Activated CD4-positive, alpha-beta memory T cell treated with anti-CD3 and anti-CD28 coated beads, Interleukin-2, amount 10 ng/mL, durations not matched to agents 7 days and 5 days (primary cell): ENCODE measurements at places on chromosomes 7 and 10. TPM values are rescaled to one million over a fixed set of nuclear protein-coding genes. Genes with fewer than 3 reads are reported as not detected.
A peak's percentile ranks its signal among the peaks of the same experiment; 100 is the strongest.

DNA sequence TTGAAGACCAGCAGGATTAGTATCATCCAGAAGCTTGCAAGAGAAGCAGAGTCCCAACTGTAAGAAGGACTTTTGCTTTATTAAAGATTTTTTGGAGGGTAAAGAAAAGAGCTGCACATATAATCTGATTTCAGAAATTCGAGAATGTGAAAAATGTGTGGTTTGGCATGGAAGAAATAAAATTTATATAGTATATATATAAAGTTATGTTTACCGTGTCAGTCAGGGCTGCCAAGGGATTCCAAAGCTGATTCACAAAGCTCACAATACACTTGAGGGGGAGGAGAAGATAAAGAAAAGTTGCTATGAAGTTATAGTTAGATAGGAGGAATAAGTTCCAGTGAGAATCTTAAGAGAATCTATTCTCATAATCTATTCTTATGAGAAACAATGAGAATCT lies 231.8 kb upstream of the CACNA2D1 start:
- H3K27ac ChIP-seq = no peak overlapping the region
- H3K27me3 ChIP-seq = no peaks in the 10 kb centered on the region
- H3K36me3 ChIP-seq = no peaks in the 10 kb centered on the region
- DNase-seq = no peak

DNA sequence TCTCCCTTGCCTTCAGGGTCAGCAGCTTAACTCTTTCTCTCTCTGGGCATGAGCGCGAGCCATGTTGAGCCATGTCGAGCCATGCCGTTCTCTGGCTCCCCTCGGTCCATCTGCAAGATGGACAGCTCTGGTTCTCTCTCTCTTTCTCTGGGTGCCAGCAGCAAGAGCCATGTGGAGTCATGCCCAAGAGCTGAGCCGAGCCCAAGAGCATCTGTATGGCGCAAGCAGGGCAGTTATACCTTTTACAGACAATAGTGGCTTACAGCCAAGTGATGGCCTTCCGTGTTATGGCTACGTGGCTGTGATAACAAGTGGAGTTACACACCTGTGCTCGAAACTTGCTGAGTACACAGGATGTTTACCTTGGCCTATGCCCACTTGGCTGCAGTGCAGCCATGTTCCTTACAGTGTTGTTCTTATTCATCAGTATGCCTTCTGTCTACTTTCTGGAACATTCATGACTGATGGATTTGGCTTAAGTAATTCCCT lies 327.7 kb downstream of the GLRX3 start:
- no peak overlapping the region for H3K4me3 ChIP-seq
- peak; percentile 8 for DNase-seq
- H3K4me1 ChIP-seq = no peaks in the 10 kb centered on the region
- H3K36me3 ChIP-seq = no peaks in the 10 kb centered on the region
- H3K27me3 ChIP-seq = no peaks in the 10 kb centered on the region
- H3K27ac ChIP-seq = no peak overlapping the region

- DNase-seq = peak; percentile 23
- H3K27me3 ChIP-seq = peaks cover 52% of the 10 kb centered on the region
- H3K4me1 ChIP-seq = peaks cover 14% of the 10 kb centered on the region
- peak overlapping the region; percentile 59 for H3K4me3 ChIP-seq
- no peaks in the 10 kb centered on the region for H3K36me3 ChIP-seq
Measured at GRCh38 chr7:26398427-26398755, 106.7 kb downstream of the SNX10 start.

Gene PILRA
- total RNA-seq = 1.5 TPM

GRCh38 chr10:3264161-3264761 lies 91.7 kb upstream of the PITRM1 start:
- no peaks in the 10 kb centered on the region for H3K36me3 ChIP-seq
- peaks cover 25% of the 10 kb centered on the region for H3K27me3 ChIP-seq
- H3K4me3 ChIP-seq = no peak overlapping the region
- no peak for DNase-seq
- H3K27ac ChIP-seq = no peak overlapping the region

- no peaks in the 10 kb centered on the region for H3K27me3 ChIP-seq
- no peak overlapping the region for H3K27ac ChIP-seq
- H3K4me3 ChIP-seq = no peak overlapping the region
- H3K36me3 ChIP-seq = no peaks in the 10 kb centered on the region
Measured at GRCh38 chr7:66189695-66190503, 15.2 kb upstream of the TPST1 start.

- no peaks in the 10 kb centered on the region for H3K36me3 ChIP-seq
- no peak overlapping the region for H3K27ac ChIP-seq
- no peak overlapping the region for H3K4me3 ChIP-seq
- H3K4me1 ChIP-seq = no peaks in the 10 kb centered on the region
- no peaks in the 10 kb centered on the region for H3K27me3 ChIP-seq
Measured at GRCh38 chr7:140564643-140565042, 76.0 kb downstream of the DENND2A start.

Gene TMEM270
- not detected for total RNA-seq

Gene AKR1C8
- 1.5 TPM for total RNA-seq

DNA sequence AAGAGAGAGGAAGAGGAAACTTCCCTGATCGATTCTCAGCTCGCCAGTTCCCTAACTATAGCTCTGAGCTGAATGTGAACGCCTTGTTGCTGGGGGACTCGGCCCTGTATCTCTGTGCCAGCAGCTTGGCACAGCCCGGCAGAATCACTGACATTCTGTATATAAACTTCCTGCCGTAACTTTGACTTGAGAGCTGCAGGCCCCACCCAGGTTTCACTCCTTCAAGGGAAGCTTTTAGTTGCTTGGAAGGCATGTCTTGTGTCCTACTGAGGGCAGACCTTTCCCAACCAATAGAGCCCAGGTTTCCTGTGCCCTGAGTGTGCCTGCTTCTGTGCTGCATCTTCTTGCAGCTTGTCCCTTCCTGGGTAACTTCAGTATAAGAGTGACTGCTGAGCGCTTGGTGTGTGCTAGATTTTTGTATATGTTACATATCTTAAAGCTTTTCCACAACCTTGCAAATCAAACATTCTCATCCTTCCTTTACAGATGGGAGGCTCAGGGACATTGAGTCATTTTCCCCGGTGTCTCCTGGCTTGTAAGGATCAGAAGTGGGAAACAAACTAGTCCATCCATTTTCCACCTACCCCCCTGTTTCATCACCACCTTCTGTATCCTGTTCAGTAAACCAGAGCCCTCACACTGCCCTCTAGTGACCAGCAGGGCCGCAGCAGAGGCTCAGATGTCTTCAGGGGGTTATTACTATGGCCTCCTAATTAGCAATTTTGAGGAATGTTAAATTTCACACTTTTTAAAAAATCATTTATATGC lies 225.2 kb upstream of the PRSS58 start:
- H3K27me3 ChIP-seq = no peaks in the 10 kb centered on the region
- DNase-seq = peak; percentile 71
- H3K4me3 ChIP-seq = peak overlapping the region; percentile 34
- no peaks in the 10 kb centered on the region for H3K36me3 ChIP-seq
- peak overlapping the region; percentile 87 for H3K27ac ChIP-seq

DNA sequence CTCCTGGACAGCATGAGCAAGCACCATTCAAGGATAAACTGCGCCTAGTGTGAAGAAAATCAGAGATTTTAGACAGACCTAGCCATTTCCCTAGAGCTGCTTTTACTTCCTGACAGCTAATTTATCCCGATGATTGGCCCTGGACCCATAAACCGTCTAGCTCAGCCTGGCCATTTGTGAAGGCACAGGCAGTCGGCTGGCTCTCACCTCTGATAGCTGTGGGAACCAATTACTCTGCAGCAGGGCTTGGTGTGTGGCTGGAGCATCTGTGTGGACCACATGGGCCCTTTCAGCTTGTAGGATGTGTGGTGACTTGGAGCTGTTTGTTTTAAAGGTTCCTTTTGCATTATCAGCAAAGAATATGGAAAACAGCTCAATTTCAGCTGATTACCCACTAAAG lies 111.1 kb upstream of the NPY start:
- H3K27me3 ChIP-seq = peaks cover 2% of the 10 kb centered on the region
- DNase-seq = no peak
- H3K4me3 ChIP-seq = no peak overlapping the region
- H3K27ac ChIP-seq = no peak overlapping the region
- H3K36me3 ChIP-seq = no peaks in the 10 kb centered on the region

Gene FRA10AC1
- 11.7 TPM for total RNA-seq

- H3K36me3 ChIP-seq = no peaks in the 10 kb centered on the region
- no peaks in the 10 kb centered on the region for H3K4me1 ChIP-seq
- H3K27ac ChIP-seq = no peak overlapping the region
Measured at GRCh38 chr10:98861962-98862361, 373.7 kb downstream of the HPSE2 start.

Gene PNLIPRP1
- not detected for total RNA-seq

Gene MSMB
- total RNA-seq = not detected

GRCh38 chr7:16810112-16810511 lies 5.3 kb upstream of the AGR2 start:
- peaks cover 35% of the 10 kb centered on the region for H3K27me3 ChIP-seq
- no peak overlapping the region for H3K27ac ChIP-seq
- no peaks in the 10 kb centered on the region for H3K36me3 ChIP-seq

- peak overlapping the region; percentile 68 for H3K4me3 ChIP-seq
- H3K36me3 ChIP-seq = peaks cover 5% of the 10 kb centered on the region
- H3K27me3 ChIP-seq = no peaks in the 10 kb centered on the region
- peak overlapping the region; percentile 82 for H3K27ac ChIP-seq
- H3K4me1 ChIP-seq = peaks cover 36% of the 10 kb centered on the region
Measured at GRCh38 chr10:79137826-79138225, 69.1 kb downstream of the ZMIZ1 start.

- DNase-seq = no peak
- H3K4me1 ChIP-seq = no peaks in the 10 kb centered on the region
- H3K4me3 ChIP-seq = no peak overlapping the region
- no peaks in the 10 kb centered on the region for H3K27me3 ChIP-seq
- H3K27ac ChIP-seq = no peak overlapping the region
- H3K36me3 ChIP-seq = no peaks in the 10 kb centered on the region
Measured at GRCh38 chr10:34941471-34942357, 126.6 kb upstream of the PARD3 start.

Gene C7orf57
- 0.33 TPM for total RNA-seq

- no peaks in the 10 kb centered on the region for H3K36me3 ChIP-seq
- H3K27me3 ChIP-seq = no peaks in the 10 kb centered on the region
- H3K4me3 ChIP-seq = no peak overlapping the region
- no peaks in the 10 kb centered on the region for H3K4me1 ChIP-seq
- no peak overlapping the region for H3K27ac ChIP-seq
Measured at GRCh38 chr7:98488167-98488566, 87.3 kb upstream of the BAIAP2L1 start.

DNA sequence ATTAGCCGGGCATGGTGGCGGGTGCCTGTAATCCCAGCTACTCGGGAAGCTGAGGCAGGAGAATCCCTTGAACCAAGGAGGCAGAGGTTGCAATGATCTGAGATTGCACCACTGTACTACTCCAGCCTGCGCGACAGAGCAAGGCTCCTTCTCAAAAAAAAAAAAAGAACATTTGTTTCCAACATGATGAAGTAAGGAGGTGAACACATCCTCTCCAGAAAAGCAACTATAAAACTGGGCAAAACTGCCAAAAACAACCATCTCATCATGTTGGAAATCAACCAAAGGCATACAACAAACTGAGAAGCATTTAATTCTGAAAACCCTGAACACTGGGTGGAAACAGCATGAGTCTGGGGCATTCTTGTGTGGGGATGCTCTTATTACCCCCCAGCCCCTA lies 14.3 kb downstream of the PRTFDC1 start:
- no peaks in the 10 kb centered on the region for H3K27me3 ChIP-seq
- H3K27ac ChIP-seq = no peak overlapping the region
- H3K36me3 ChIP-seq = no peaks in the 10 kb centered on the region
- no peaks in the 10 kb centered on the region for H3K4me1 ChIP-seq
- DNase-seq = no peak
- H3K4me3 ChIP-seq = no peak overlapping the region

Gene AGBL3
- 3.4 TPM for total RNA-seq

Gene SHH
- total RNA-seq = not detected

Gene TMEM236
- 0.15 TPM for total RNA-seq

DNA sequence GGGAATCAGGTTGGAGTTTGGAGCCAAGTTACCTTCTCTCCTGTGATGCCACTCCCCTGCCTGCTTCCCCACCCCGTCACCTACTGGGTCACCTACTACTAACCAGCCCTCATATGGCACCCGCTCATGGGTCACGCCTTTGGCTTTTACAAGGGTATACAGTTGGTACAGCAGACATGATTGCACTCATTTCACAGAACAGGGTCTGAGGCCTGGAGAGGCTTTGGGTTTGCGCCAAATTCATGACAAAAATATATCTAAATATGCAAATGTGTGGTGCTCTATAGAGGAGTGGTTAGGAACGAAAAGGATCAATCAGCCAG lies 10.7 kb downstream of the CRYGN start:
- H3K4me3 ChIP-seq = no peak overlapping the region
- DNase-seq = no peak
- H3K27ac ChIP-seq = peak overlapping the region; percentile 88
- H3K4me1 ChIP-seq = peaks cover 38% of the 10 kb centered on the region
- no peaks in the 10 kb centered on the region for H3K36me3 ChIP-seq

Gene MLXIPL
- not detected for total RNA-seq

DNA sequence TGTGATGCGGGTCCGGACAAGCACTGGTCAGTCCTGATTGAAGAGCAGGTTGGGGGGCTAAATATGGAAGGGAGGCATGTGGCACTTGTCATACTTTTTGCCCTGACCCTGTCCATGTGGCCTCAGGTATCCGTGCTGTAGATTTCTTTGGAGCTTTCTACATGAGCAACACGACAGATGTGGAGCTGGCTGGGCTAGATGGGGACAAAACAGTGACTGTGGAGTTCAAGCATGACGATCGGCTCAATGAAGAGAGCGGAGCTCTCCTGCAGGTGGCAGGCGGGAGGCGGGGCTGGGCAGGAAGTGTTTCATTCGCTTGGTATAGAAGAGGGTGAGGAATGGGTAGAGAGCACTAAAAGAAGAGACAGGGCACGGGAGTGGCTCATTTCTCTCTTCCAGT lies 13.0 kb upstream of the CHCHD1 start:
- H3K4me1 ChIP-seq = peaks cover 54% of the 10 kb centered on the region
- peak overlapping the region; percentile 52 for H3K27ac ChIP-seq
- H3K4me3 ChIP-seq = no peak overlapping the region
- H3K36me3 ChIP-seq = peaks cover 84% of the 10 kb centered on the region
- peak; percentile 73 for DNase-seq
- no peaks in the 10 kb centered on the region for H3K27me3 ChIP-seq

GRCh38 chr10:112631501-112632400 lies 184.7 kb downstream of the VTI1A start:
- no peak overlapping the region for H3K4me3 ChIP-seq
- H3K36me3 ChIP-seq = no peaks in the 10 kb centered on the region
- H3K27ac ChIP-seq = no peak overlapping the region

Gene TAS2R5
- total RNA-seq = 0.91 TPM

DNA sequence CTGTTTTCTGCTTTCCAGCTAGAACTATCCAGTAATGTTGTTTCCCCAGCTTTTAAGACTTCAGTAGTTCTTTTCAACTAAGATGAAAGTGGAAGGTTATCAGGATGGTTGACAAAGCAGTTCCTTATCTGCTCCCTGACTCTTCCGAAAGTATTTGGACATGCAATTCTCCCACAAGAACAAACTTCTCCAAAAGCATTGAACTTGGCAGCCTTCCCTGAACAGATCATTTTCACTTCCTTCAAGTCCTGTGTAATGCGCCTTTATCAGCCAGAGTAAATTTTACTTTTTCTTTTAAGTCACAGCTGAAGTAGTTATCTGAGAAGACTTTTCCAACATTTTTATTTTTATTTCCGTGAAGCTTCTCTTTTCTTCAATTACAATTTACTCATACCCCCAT lies 39.7 kb downstream of the CDC14C start:
- no peak for DNase-seq
- H3K4me3 ChIP-seq = no peak overlapping the region
- no peaks in the 10 kb centered on the region for H3K4me1 ChIP-seq
- no peak overlapping the region for H3K27ac ChIP-seq

Gene EN2
- not detected for total RNA-seq

- no peak overlapping the region for H3K27ac ChIP-seq
- H3K36me3 ChIP-seq = no peaks in the 10 kb centered on the region
- H3K27me3 ChIP-seq = peaks cover 8% of the 10 kb centered on the region
- no peak overlapping the region for H3K4me3 ChIP-seq
Measured at GRCh38 chr7:157439761-157440160, 103.0 kb downstream of the DNAJB6 start.
